Germinal center (tissue), 1 donor: ENCODE measurements at places on chromosomes 1 and 21.

DNA sequence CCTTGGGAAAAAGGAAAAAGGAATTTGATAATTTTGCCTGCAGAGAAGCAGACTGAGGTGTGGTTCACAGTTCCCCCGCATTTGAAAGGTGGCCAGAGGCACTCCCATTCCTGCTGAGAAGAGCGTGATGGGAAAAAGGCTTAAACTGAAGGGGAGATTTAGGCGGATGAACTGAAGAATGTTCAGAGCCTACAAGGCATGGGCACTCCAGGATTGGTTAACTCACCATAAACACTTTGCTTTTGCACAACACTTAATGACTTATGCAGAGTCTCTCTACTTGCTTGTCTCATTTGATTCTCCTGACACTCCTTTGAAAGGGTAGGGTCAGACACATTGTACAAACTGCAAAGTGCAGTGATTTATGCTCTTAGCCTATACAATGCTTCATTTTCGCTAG lies 119.6 kb upstream of the RUNX1 start:
- DNase-seq, result no peak

- DNase-seq, result no peak
Observed at GRCh38 chr1:210801501-210801900, 332.4 kb downstream of the KCNH1 start.

GRCh38 chr1:16464917-16465625 lies 24.5 kb downstream of the NECAP2 start:
- DNase-seq, result no peak

DNA sequence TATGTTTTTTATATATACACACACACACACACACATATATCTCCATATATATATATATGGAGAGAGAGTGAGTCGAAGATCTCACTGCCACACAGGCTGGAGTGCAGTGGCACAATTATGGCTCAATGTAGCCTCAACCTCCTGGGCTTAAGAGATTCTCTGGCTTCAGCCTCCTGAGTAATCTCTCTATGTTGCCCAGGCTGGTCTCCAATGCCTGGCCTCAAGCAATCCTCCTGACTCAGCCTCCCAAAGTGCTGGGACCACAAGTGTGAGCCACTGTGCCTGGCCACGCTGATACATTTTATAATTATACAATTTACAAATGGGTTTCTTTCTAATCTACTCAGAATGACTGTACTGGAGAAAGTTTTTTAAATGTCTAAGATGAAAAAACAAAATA lies 664.2 kb downstream of the PTPRC start:
- DNase-seq, result no peak

DNA sequence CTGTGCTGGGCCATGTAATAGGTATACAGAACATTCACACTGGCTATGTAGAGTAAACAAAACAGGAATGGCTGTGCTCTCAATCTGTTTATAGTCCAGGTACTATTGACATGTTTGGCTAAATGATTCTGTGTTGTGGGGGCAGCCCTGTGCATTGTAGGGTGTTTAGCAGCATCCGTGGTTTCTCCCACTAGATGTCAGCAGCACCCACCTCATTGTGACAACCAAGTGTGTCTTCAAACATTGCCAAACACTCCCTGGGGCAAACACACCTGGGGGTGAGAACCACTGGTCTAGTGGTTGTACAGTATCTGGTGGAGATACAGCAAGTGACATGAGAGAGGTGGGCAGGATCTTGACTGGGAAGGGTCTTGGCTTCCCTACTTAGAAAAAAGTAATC lies 80.4 kb upstream of the SPATA6 start:
- DNase-seq, result no peak

DNA sequence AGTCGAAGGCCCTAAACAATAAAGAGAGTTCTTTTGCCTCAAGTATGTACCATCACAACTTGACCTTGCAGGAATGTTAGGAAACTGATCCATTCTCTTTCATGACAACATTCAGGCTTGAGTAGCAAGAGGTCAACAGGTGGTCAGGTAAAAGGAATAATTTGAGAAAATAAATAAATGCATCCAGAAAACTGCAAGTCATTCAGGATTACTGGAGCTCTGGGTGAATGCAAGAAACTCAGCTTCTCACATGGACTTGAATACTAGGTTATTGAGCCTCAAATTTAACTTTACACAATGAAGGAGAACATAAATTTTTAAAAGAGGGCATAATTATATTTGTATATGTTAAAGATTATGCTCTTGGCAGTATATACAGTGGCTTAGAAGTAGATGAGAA lies 76.5 kb downstream of the TTLL7 start:
- no peak for DNase-seq

DNA sequence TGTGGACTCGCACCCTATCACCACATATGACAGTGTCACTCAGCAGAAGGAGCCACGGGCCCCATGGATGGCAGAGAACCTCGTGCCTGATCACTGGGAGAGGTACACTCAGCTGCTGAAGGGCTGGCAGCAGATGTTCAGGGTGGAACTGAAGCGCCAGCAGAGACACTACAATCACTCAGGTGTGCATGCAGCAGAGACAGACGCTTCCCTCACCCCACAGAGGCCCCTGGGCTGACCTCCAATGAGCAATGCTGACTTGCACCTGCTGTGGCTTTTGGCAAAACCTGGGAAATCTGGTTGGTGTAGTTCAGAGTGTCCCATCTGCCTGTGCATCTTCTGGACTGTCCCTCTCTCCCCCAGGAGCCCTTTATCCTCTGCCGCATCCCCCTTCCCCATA lies 51.9 kb downstream of the KIAA1614 start:
- no peak for DNase-seq

DNA sequence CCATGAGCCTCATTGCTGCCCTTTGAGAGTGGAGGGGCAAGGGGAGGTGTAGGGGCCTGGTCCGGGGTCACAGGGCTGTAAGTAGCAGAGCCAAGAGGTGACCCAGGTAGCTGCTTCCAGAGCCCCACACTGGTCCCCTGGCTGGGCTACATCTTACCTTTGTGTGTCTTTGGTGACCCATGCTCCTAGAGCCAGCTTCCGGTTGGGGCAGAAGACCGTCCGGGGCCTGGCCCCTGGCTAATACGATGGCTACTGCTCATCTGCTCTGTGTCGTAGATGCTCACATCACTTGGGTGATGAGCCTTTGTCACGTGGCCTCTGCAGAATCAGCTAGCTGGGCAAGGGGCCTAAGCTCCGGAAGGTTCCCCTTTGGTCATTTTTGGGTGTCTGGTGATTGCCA lies 20.6 kb downstream of the ABCG1 start:
- no peak for DNase-seq

- DNase-seq, result no peak
Observed at GRCh38 chr1:236090741-236091147, 25.9 kb upstream of the NID1 start.

DNA sequence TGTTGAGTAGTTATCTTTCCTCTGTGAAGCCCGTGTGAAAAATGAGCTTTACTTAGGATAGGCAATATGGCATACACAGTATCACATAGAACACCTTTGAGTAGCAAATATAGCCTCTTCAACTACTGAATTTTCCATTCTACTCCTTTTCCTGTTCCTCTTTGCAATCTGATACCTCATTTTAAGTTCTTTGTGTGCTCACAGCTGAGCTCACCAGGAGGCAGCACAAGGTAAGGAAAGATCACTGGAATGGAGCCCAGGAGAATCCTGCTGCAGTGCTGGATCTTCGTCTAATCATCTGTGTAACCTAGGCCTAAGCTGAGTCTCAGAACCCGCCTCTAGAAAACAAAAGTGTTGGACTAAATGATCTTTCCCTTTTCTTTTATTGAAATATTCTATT lies 171.0 kb downstream of the LRRC40 start:
- no peak for DNase-seq

- DNase-seq, result no peak
Observed at GRCh38 chr1:32291145-32291707, 657 bp upstream of the HDAC1 start.

DNA sequence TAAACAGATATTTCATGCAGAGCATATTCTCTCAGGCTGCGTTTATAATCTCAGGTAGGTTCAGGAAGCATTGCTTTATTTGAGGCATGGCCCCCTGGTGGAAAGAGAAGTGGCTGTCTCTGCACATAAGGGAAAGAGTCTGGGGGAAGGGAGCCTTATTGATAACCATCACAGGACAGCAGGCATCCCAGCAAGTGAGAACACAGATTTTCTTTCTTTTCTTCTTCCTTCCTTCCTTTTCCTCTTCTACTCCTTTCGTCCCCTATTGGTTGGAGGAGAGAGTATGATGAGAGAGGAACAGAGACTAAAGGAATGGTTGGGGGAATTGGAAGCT lies 21.9 kb downstream of the TSNAX start:
- DNase-seq, result peak; percentile 23
